ENCODE measurements at places on chromosomes 11 and 22.
A peak's percentile ranks its signal among the peaks of the same experiment; 100 is the strongest.

GRCh38 chr11:95365348-95365747 is 134.3 kb upstream of the SESN3 start:
- DNase-seq = no peak

GRCh38 chr11:109993786-109994185 is 99.4 kb upstream of the ZC3H12C start:
- DNase-seq = no peak

DNA sequence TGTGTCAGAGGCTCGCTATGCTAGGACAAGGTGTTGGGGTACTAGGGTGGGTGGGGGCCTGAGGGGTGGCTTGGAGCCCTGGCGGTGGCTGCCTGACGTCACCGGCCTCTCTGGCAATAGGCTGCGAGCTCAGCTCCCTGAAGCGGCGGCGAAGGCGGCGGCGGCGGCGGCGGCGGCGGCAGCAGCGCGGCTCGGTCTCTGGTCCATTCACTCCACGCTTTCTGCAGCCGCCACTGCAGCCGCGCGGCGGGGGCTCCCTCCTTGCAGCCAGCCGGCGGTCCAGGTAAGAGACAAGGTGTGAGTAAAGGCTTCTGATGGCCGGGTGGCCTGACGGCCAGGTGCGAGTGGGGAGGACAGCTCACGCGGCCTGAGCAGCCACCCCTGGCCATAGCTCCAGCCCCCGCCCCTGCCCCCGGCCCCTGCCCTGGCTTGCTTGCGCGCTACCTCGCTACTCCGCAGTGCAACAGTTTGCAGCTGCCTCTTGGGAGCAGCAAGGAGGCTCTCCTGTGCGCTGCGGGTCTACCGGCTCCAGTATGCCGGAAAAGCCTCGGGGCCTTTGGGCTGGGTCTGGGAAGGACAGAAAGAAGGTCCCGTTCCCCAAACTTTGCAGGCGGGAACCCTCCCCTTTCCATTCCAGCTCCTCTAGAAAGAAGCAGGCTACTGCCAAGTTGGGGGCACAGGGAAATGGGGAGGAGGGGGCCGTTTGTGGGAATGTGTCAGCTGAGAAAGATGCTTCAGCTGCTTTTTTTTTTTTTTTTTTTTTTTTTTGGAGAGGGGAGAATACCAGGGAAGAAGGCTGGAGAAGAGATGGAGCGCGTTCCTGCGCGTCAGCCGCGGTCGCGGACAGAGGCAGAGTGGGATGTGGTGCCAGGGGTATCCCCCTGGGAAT is at the start of gene C11orf87:
C11orf87 (plus strand) TSS at position 210 of the 889 bp plus-strand sequence. CDS start 1,444 bp downstream, outside the sequence.
- peak; percentile 67 for DNase-seq

DNA sequence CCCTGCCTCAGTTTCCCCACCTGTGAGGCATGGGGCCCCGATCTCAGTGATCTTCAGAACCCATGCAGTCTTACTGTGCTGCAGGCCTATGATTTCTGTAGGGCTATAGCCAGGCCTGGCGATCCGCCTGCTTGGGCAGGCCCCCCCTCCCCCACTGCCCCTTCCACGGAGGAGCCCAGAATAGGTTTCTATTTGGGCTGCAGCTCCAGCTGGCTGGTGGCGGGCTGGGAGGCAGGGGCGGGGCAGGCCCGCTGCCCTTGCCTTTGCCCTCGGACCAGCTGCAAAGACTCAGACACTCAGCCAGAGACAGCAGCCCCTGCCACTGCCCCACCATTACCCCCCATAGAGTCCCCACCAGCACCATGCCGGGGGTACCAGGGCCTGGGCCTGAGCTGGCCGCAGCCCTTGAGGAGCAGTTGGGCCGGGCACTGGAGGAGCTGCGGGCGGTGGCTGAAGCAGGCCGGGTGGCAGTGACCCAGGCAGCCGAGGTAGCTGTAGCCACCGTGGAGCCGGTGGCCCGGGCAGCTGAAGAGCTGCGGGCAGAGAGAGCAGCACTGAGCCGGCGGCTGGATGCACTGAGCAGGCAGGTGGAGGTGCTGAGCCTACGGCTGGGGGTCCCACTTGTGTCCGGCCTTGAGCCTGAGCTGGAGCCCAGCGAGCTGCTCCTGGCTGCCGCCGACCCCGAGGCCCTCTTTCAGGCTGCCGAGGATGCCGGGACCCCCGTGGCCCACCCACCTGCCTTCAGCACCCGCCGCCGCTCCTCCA is 12.2 kb downstream of the SMTN start:
- DNase-seq = no peak

DNA sequence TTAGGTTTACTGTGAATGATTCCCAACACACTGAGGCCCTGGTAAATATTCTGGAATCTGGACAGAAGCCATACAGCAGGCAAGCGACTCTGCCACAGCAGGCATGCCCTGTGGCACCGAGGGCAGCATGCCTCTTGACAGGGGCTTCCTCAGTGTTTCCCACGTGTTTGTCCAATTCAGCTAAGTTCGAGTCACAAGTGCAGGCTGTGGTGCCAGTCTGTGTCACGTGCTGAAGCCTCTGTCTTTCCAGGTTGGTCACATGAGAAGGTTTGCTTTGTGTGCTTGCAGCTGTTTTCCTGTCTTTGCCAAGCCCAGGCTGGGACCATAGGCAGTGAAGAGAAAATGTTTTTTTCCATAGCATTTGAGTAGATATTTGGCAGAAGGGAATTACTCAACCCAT is 2.4 kb upstream of the PPFIBP2 start:
- DNase-seq = no peak

DNA sequence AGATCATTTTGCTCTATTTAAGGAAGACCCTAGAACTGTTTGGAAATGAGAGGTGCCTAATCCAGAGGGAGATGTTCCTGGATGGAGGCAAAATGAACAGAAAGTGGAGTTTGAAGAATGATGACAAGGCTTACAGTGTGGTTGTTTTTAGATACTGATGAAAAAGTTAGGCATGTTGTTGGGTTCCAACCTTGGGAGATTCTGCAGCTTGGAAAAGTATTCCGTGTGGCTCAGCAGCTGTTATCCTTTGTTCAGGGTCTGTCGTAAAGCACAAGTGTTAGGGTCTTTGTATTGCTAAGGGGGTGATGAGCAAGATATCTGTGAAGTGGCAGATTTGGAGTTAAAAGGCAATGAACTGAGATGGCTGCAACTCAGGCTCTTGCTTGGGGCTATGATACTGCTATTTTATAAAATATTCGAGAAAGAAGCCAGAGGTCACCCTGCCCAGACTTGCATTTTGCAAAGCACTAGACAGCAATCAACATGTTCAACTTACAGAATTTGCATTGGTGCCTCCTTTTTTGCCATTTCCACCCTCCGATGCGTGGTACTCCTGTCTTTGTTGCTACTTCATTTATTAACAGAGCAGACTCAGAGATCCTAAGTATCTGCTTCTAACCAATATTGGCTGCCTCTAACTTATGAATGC is 45.3 kb upstream of the POGLUT3 start:
- DNase-seq = no peak

DNA sequence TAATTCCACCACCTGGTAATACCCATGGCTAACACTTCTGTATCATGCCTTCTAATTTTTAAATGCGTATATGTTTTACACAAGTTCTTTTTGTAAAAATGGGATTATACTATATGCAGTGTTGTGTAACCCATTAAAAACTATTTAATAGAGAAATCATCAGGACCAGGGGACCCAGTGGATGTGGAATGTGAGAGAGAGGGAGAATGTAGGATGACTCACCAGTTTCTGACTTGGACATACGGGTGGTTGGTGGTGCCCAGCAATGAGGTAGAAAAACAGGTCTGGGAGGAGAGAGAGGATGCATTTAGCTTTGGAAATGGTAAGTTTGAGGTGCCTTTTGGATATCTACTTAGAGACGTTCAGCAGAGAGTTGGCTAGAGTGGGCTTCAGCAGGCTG is 112.0 kb upstream of the TBCEL start:
- DNase-seq = no peak

GRCh38 chr22:19995611-19996339 is 20.8 kb downstream of the ARVCF start:
- no peak for DNase-seq

DNA sequence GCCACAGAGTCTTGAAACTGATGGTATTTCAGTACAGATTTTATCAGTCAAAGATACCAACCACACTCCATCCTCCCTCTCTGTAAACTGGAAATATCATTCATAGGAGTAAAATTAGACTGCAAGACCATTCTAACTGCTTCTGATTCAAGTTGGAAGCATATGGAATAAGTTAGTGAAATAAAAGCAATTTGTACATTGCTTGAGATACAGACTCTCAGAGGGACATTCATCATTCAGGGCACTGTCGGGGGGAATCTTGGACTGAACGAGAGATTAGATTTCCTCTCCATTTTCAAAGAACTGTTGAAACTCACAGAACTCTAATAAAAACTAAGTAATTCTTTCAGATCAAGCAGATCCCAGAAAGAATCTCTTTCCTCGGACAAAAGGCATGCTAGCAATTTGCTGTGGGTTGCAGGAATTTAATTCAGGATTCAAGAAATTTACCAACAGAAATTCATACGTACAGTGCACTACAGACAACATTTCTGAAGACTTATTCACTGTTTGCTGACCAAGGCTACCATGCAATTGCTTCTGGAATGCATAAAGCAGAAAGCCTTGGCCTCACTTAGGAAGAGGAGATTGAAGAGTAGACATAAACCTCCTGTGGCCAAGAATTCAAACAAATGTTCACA is 34.1 kb downstream of the PAMR1 start:
- DNase-seq = no peak

DNA sequence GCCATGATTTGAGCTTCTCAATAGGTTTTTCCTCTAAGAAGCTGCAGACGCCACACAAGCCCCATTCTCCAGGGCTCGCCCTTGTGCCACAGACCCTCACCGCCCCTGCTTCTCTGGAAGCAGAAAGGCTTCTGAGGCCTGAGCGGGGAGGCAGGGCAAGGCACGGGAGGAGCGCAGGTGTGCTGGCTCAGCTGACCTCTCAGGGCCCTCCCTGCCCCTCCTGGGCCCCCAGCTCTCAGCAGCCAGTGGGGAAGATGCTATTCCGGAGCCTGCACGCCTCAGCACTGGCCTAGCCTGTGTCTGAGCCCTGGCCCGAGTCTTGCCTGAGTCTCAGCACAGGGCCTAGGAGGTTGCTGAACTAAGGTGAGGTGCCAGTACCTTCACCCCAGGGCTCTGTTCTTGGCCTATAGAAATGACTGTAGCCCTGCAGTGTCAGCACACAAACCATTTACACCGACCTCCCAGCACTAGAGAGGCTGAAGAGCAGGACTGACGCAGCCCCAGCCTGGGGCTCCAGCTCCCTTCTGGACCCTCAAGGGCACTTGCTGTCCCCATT is 47.1 kb upstream of the LMO1 start:
- DNase-seq = no peak

- no peak for DNase-seq
These were observed 118.9 kb downstream of the PLEKHA7 start for GRCh38 chr11:16895306-16895705.

DNA sequence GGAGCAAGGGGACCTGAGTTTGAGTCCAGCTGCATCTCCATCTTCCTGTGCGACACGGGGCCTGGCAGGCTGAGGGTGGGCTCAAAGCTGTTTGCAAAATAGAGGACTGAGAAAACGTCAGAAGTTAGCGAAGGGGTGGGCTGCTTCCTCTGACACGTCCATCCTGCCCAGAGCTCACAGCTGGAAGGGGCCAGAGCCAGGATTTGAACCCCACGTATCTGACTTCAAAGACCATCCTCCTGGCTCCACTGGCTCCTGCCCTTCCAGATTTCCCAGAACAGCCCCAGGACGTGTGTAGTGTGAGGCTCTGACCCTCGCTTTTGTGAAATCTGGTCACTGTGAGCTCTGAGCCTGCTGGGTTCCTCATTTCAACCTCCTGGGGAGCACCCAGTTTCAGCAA is 56.3 kb downstream of the CD82 start:
- DNase-seq = no peak

DNA sequence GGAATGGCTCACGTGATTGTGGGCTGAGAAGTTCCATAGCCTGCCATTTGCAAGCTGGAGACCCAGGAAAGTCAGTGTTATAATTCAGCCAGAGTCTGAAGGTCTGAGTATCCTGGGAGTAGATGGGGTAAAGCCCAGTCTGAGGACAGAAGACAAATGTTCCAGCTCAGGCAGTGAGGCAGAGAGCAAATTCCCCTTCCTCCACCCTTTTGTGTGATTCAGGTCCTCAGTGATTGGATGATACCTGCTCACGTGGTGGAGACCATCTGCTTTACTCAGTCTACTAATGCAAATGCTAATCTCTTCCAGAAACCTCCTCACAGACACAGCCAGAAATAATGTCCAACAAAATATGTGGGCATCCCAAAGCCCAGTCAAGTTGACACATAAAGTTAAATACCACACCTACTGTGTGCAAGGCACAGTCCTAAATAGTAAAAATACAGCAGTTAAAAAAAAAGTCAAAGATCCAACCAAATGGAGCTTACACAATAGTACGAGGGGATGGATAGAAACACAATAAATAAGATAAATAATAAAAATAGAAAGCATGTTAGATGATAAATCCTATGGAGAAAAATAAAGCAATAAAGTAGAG is 13.2 kb upstream of the APOL6 start:
- DNase-seq = no peak

- DNase-seq = no peak
These were observed 48.9 kb upstream of the GRAMD1B start for GRCh38 chr11:123381149-123381548.

- DNase-seq = no peak
These were observed 8.4 kb downstream of the KRTAP5-6 start for GRCh38 chr11:1705126-1706052.

DNA sequence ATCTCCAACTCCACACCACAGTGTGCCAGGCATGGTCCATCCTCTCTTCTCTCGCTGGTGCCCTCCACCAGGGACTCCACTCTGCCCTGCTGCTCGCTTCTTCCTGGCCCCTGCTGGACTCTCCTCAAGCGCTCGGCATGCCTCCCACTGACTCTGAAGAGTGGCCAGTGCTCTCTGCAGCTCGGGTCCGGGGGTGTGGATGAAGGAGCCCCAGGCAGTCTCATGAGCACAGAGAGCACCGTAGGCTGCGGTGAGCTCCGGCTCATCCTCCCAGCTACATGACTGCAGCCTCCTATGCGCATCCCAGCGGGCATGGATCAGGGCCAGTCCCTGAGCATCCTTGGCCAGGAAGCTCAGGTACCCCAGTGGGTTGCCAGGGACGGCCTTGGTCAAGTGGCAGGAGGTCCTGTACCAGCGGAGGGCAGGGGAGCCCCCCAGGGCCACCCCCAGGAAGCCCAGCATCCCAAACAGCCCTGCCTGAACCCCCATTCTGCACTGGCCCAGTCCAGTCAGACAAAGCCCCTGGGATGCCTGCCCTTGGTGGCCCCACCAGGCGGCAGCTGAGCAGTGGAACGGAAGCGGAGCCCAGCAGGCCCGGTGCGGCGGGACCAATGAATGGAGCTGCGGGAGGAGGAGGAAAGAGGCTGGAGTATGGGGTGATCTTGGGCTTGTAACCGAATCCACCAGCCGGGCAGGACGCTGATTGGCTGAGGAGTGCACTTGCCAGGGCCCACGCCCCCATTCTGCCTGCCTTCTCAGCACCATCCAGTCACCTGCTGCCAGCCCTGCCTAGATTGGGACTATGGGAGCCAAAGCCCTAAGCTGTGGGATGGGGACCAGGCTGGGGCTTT is at the start of gene PLA2G3:
PLA2G3 (minus strand) TSS at position 643 of the 851 bp plus-strand sequence; CDS start at position 489, 154 bp downstream.
- DNase-seq = peak; percentile 86

Measured in nephron progenitor cell (in vitro differentiated cells).